ENCODE measurements at places on chromosomes 5 and 9.

GRCh38 chr5:169777159-169777558 is 140.1 kb downstream of the DOCK2 start:
- no peak for DNase-seq

- no peak for DNase-seq
Measured at GRCh38 chr5:180008433-180008832, 63.1 kb downstream of the RNF130 start.

DNA sequence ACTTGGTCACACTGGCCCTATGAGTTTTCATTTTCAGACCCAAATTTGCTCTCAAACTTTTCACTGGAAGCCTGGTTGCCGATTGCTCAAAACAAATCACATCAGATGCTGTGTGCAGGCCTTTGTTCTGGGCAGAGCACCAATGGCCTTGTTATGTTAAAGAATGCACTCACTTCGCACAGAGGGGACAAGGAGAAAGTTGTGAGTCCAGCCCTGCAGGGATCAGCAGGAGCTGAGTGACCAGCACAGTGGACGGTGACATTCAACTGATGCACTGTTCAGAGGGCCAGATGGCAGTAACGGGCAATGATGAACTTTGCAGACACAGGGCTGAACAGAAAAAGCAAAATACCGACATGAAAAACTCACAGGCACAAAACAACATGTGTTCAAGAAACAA is 86.1 kb downstream of the BARX1 start:
- no peak for DNase-seq

- no peak for DNase-seq
Measured at GRCh38 chr5:149036970-149037369, 25.9 kb downstream of the SH3TC2 start.

DNA sequence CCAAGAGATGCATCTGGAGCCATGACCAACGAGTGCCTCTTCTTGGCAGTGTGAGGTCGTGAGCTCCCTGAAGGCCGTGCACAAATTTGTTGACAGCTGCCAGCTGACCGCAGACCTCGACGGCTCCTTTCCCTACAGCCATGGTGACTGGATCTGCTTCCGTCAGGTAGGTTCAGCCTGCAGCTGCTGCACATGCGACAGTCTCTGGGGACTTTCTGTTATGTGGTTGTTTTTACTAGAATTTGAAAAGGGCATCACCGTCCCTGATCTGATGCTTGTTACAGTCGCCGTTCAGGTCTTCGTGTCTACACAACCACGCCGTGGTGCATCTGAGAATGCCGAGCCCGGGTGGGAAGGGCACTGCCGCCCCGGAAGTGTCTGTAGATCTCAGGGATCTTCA is 36.5 kb upstream of the LRRC14B start:
- no peak for DNase-seq

GRCh38 chr9:34254141-34254913 is 74.7 kb downstream of the KIF24 start:
- peak; percentile 32 for DNase-seq

- DNase-seq = no peak
Measured at GRCh38 chr5:110651507-110651906, 75.0 kb downstream of the TMEM232 start.

DNA sequence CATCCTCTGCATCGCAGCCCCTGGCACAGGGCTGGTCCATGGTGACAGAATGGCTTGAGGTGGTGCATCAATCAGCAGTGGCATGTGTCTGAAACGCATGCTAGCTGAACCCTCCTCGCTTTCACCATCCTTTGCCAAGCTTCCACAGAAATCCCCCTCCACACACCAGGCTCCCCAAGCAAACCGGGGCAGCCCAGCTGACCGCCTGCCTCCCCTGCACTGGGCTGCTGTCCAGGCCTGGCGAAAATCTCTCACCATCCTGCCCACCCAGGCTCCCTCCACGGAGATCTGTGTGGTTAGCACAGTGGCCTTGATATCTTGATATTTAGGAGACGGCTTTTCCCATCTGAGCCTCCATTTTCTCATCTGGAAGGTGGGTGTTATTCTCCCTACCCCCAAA is 905 bp upstream of the HRH2 start:
- no peak for DNase-seq

- no peak for DNase-seq
Measured at GRCh38 chr5:132418881-132419280, 49.4 kb downstream of the SLC22A5 start.

DNA sequence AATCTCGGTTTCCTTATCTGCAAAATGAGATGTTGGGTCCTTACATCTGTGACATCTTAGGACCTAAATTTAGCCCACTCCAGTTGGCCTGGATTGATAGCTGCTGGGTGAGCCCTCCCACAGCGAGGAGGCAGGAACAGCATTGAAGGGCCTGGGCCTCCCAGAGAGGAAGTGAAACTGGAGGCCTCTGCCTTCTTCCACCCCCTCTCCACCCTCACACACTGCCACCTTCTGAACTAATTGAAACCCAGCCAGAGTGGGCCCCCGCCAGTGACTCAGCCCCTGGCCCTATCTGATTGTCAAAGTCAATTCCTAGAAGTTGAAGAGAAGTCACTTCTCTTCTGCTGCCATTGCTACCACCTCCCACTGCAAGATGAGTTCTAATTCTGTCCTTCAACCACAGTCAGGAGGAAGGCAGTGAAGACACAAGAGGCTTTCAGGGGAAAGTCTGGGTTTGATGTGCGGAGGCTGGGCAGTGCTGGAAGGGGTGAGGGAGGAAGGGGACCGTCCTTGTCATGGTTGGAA is 55.2 kb upstream of the NEK6 start:
- no peak for DNase-seq

GRCh38 chr9:2387166-2387565 is 234.4 kb upstream of the VLDLR start:
- DNase-seq = no peak

- DNase-seq = no peak
Measured at GRCh38 chr9:37281541-37281940, 141.0 kb upstream of the GRHPR start.

DNA sequence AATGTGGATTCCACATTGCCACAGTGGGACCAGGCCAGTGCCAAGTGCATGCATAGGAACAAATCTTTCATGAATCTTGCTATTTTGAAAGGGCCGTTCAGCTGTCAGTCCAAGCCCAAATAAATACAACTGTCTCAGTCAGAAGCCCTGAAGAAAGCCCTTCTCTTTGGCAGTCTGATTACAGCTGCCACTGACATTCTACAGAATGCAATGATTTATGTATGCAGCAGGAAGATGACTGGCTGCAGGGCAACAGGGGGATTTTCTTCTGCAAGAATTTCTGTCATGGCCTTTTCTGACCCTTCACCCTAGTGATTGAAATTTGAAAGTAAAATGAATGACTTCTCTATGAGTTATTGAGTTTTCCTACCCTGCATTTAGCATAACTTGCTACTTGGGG is 86.7 kb upstream of the FER start:
- DNase-seq = no peak

DNA sequence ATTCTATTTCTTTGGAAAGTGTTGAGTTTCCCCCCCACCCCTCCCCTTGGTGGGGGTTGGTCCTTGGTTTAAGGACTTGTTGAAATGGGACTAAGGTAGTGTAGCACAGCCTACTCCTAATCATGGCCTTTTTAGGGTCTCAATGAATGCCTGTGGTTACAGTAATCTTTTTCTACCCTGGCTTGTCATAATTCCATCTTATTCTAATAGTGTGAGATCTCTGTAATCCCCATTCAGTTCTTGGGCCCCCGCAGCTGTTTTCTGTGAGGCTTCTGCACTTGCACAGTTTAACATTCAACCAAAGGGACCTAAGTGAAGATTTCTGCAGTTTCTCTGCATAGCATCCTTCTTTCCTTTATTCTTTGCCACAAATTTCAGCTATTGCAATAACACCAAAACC is 30.7 kb downstream of the TNFSF15 start:
- DNase-seq = no peak
